Vagina (tissue), 2 donors: ENCODE measurements at places on chromosomes 1 and 21.

DNA sequence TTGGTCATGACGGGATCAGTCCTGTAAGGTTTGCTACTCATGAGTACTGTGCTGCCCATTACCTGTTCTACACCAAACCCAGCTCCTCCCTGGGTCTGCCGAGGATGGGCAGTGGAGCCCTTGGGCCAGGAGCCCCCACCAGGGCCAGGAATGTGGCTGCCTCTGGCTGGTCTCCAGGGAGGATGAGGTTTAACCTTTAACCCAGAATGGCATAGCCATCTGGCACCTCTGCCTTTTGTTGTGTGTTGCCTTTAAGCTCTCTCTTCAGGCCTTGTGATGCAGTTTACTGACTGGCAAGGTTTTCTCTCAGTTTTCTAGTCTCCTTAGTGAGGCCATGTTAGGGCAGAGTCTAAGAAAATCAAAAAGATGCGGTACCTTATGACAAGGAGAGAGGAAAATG is 38.6 kb downstream of the SIPA1L2 start:
- no peak for DNase-seq

- DNase-seq, result no peak
Observed at GRCh38 chr1:226332947-226333346, 24.0 kb upstream of the LIN9 start.

DNA sequence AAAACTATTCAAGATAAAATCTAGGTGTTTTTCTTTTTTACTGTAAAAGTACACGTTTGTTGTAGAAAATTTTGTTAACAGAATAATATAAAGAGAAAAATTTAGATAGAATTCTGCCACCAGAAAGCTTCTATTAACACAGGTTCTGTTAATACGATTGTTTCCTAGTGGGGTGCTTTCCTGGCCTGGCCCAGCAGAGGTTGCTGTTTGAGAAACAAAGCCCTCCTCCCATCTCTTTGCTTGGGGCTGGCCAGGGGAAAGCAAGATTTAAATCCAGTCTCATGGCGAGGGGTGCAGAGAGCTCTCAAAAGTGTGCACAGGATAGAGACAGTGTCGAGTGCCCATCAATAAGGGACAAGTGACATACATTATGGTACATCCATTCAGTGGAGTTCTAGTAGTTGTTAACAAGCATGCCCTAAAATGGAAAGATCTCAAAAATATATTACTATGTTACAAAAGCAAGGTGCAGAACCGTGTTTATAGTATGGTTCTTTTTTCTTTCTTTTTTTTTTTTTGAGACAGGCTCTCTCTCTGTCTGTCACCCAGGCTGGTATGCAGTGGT is 14.6 kb upstream of the ACBD3 start:
- DNase-seq, result no peak

GRCh38 chr1:64476251-64476952 is 6.5 kb downstream of the CACHD1 start:
- DNase-seq, result no peak
